ENCODE measurements at places on chromosomes 5 and 9.

DNA sequence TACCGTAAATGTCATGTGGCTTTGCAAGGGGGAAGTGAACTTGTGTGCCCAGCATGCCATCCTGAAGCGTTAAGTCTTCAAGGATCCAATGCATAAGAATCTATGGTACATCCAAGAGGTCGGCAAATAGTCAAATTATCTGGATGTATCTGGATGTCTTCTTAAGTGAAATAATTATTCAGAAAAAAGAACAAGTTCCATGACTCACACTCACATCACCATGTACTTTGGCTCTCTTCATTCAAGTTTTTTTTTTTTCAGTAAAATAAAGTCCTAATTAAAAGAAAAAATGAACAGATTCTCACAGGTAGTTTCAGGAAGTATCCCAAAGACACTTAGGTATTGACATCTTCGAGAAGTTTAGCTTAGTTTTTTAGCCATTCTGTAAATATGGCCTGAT, 62.7 kb upstream of the MEGF10 start:
- no peak for DNase-seq

- no peak for DNase-seq
Observed at GRCh38 chr5:32837211-32837610, 126.1 kb downstream of the NPR3 start.

DNA sequence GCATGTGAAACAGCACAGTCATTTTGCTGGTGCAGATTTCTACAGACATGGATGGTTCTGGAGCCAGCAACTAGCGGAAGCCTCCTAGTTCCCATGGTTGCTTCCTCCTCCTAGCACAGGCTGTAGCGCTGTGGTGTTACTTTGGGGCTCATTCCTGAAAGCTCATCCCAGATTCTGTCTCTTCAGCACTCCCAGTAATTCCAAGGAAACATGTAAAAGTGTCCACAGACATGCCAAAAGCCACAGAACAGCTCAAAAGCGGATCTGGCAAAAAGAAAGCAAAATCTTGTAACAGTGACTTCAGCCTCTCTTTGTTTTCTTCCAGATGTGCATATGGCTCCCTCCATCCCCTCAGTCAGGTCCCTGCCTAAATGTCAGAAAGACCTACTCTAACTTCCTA, 144.1 kb downstream of the CEP120 start:
- DNase-seq: no peak

GRCh38 chr5:5330728-5331452, 91.6 kb upstream of the ICE1 start:
- DNase-seq: no peak

- DNase-seq: no peak
Observed at GRCh38 chr9:105860516-105860915, 166.2 kb downstream of the TMEM38B start.

GRCh38 chr5:8081179-8081578, 212.2 kb downstream of the MTRR start:
- peak; percentile 81 for DNase-seq

- peak; percentile 10 for DNase-seq
Observed at GRCh38 chr5:55344392-55344992, 36.7 kb downstream of the MTREX start.

Data from COR-L47 (cell line).